NCI-H1930 (cell line): ENCODE measurements at places on chromosomes 2 and 18.
A peak's percentile ranks its signal among the peaks of the same experiment; 100 is the strongest.

DNA sequence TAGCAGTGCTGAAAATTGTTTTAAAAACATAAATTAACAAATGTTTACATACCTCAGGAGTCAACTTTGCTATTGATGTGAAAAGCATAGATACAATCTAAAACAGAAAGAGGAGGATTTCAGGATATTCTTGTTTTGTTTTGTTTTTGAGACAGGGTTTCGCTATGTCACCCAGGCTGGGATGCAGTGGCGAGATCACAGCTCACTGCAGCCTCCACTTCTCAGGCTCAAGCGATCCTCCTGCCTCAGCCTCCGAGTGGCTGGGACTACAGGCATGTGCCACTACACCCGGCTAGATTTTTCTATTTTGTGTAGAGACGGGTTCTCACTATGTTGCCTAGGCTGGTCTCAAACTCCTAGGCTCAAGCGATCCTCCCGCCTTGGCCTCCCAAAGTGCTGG, 60.6 kb downstream of the C2orf74 start:
- DNase-seq = no peak

DNA sequence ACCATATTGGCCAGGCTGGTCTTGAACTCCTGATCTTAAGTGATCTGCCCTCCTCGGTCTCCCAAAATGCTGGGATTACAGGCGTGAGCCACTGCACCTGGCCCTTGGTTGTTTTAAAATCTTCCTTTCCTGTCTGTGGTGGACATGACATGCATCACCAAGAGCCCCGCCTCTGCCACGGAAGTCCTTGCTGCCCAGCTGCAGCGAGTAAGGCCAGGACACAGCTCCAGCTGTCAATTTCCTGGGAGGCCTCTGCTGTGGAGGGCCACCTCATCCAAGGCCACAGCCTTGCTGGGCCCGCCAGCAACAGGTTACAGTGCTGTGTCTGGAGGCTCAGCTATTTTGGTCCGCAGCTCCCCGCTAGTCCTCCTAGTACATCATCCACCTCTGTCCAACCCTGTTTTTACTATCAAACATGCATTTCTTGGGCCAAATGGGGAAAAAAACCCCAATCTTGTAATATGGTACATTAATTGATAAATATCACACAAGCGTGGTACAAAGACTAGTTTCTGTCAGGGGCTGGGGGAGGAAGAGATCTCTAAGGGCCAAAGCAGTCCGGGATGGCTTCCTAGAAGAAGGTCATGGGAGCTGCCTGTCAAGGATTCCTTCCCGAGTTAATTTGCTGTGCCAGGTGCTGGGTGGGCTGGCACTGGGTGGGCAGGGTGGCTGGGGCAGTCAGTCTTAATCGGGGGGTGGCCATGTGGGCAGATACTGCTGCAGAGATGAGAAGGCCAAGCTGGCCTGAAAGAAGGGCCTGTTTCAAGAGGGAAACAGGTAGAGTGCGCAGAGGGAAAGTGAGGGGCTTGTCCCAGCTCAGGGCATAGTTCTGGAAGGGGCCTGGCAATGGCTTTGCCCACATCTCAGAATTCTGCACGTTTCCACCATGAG, 100.5 kb downstream of the INHBB start:
- DNase-seq = no peak

DNA sequence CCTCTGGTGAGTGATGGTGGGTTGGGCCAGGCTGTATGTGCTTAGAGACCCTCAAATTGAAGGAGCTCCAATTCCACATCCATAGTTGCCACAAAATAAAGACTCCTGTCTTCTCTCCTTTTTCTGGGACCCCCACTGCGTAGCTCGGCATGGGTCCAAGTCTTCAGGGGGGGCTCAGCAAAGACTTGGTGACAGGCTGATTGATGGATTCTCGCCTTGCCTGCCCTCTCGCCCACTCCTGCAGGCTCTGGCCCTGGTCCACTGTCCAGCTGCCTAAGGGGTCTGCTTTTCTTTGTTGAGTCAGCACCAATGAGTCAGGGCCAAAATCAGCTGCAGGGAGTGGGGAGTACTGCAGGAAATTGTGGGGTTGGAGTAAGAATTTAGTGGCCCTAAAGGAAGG, 21.5 kb downstream of the RPL37A start:
- DNase-seq = no peak

GRCh38 chr2:73268830-73269685, 15.2 kb downstream of the FBXO41 start:
- DNase-seq = peak; percentile 86

DNA sequence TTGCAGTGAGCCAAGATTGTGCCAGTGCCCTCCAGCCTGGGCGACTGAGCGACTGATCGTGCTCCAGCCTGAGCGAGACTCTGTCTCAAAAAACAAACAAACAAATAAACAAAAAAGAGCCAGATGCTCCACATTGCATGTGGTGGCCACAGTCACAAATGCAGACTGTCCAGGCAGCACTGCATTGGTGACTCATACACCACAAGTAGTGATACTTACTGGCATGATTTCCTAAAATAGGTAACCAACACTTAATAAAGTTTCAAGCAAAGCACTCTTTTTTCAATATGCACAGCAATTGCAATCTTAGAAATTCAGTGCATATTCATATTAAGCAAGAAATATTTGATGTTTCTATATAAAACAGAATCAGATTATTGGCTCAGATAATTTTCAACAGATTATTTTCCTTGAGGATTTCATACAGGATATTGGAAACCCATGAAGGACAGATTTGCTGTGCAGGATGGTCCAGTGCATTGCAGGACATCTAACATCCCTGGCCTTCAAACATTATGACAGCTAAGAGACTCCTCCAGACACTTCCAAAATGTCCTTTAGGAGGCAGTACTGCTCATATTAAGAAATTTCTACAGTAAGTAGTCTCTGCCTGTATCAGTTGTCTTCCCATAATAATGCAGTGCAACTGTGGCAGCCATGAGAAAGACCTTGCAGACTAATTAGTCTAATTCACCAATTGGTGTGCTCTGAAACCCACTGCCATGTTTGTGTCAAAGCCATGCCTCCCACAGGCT, 10.5 kb upstream of the SLC1A4 start:
- DNase-seq = no peak

- DNase-seq = no peak
Observed at GRCh38 chr18:76847916-76848315, 25.6 kb downstream of the ZNF236 start.

DNA sequence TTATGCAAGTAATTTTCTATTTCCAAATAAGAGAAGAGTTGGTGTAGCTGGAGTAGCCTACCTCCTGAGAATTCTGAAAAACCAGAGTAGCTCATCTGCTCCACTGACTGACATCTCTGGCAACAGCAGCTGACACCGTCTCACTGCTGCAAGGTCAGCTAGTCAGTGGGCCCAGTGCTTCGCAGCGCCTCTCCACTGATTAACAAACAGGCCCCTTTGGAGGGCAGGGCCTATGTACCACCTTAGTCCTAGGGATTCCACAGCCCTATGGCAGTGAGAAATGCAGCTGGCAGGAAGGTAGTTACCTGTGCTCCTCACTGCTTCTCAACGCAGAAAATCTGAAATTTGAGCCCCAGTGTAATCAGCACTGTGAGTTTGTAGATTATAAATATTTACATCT, 97.5 kb downstream of the DLGAP1 start:
- peak; percentile 1 for DNase-seq

- DNase-seq = no peak
Observed at GRCh38 chr2:149544692-149545091, 42.9 kb downstream of the MMADHC start.

DNA sequence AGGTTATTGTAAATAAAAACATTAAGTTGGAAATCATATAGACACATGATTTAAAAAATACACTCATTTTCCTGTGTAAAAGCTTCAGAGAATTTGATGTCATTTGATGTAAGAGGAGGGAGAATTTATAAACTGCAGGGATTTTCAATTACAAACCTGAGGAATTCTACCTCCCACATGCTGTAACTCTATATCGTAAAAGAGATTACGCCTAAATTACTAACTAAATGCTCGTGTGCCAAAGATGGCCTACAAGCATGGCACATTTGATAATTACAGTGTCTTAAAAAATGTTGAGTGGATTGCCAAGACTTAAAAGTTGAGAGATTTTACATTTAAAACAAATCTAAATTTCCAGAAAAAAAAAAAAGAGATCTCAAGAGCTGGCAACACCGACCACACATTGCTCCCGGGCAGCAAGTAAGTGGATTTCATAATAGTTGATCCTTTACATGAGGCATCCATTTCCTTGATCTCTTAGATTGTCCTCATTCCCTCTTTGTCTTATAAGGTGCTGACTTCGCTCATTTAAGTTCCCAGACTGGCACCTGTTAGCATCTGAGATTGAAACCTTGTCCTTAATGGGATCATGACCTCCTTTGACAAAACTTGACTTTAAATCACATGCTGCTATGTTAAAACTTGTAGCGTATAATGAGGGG, 840.3 kb upstream of the ZEB2 start:
- DNase-seq = no peak

DNA sequence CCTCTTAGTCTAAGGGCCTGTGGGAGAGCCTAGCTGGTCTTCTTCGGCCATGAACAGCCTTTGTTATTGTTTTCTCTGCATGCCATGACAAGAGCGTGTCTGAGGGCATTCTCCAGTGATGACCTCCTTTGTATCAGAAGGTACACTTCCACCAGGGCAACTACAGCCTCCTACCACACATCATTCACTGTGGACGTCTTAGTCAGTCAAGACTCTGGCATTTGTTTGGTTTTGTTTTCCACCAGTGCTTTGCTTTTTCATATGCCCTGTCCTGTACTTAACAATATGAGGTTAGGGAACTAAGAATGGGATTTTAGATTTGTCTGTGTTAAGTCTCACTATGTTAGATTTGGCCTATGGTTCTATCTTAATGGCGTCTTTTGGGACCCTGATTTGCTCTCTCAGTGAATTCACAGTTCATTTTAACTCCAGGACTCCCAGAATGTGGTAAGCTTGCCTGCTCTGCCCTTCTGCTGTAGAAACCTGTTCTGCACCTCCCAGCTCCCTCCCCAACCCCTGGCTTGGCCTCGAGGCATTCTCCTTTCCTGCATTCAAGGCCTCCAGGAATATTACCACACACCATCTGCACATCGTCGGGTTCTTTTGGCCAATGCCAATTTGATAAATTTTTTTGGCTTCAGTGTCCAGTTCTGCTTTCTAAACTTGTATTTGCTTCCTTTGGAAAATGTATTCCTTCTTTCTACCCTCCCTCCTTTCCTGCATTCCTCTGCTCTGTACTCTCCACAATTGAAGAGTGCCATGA, 42.8 kb upstream of the IL1R1 start:
- DNase-seq = no peak

- DNase-seq = no peak
Observed at GRCh38 chr2:217063238-217063755, 203.4 kb upstream of the TNP1 start.
